ENCODE measurements at places on chromosomes 12 and 14.

- DNase-seq: no peak
Measured at GRCh38 chr14:47763188-47763854, 87.9 kb upstream of the MDGA2 start.

DNA sequence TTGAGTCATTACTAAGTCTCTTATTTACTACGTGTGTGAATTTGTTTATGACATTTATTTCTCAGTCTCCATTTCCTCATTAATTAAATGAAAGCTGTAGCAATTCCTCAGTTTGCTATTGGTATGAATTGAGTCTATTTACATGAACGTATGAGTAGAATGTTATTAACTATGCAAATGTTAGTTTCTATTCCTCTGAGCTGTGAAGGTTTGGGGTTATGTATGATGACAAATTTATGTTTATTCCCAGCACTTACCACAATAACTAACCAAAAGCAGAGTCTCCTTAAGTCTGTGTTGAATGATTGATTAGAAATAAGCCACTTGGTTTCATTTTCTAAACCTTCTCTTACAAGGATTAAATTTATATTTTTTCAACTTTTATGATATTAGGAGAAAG lies 1340.9 kb downstream of the FSCB start:
- no peak for DNase-seq

- no peak for DNase-seq
Measured at GRCh38 chr12:52703424-52703823, at the start of gene KRT77. TSS of gene KRT77 (minus strand) at chr12:52703524. CDS start at chr12:52703434, 90 bp downstream.

- DNase-seq: no peak
Measured at GRCh38 chr12:120500581-120500980, 4.7 kb downstream of the DYNLL1 start.

DNA sequence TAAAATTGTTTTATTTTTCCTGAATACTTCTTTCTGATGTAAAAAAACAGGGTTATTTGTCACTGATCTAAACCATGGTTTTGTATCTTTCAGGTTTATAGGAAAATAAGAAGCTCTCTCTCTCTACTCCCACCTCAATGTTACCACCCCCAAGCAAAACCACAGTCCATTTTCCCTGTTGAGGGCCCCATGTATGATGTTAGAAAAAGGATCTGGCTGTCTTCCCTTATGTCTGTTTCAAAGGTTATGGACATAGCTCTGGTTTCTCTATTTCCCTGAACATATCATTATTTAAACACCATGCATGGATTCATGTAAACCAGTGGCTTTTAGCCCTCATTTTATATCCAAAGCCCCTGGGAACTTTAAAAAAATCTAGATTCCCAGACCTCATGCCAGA lies 649.0 kb upstream of the TBX3 start:
- DNase-seq: no peak

DNA sequence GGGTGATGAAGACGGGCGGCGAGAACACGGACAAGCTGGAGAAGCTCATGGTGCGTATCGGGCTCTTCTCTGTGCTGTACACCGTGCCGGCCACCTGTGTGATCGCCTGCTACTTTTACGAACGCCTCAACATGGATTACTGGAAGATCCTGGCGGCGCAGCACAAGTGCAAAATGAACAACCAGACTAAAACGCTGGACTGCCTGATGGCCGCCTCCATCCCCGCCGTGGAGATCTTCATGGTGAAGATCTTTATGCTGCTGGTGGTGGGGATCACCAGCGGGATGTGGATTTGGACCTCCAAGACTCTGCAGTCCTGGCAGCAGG lies 1.9 kb downstream of the FZD10 start:
- DNase-seq: no peak
